ENCODE measurements at places on chromosomes 13 and 19. TPM values are rescaled to one million over a fixed set of nuclear protein-coding genes. Genes with fewer than 3 reads are reported as not detected.

DNA sequence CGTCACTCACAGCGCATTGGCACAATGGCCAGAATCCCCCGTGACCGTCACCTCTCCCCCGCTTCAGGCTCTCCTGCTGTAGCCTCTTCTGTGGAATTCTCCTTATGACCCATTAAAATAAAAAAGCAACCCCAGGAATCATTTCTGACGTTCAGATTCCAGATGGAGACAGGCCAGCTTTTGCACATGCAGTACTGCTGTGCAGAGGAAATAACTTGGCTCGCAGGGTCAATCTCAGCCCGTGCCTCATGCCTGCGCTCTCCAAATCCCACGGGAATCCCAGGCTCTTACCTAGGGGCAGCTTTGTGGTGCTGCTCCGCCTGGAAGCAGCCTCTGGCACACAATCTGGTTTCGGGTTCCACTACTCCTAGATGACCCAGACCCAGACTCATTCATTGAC, 32.7 kb upstream of the SOX1 start:
- no peak overlapping the region for H3K4me3 ChIP-seq
- no peaks in the 10 kb centered on the region for H3K4me1 ChIP-seq
- H3K36me3 ChIP-seq = no peaks in the 10 kb centered on the region
- H3K27ac ChIP-seq = no peak overlapping the region
- H3K27me3 ChIP-seq = no peaks in the 10 kb centered on the region
- no peak for DNase-seq

DNA sequence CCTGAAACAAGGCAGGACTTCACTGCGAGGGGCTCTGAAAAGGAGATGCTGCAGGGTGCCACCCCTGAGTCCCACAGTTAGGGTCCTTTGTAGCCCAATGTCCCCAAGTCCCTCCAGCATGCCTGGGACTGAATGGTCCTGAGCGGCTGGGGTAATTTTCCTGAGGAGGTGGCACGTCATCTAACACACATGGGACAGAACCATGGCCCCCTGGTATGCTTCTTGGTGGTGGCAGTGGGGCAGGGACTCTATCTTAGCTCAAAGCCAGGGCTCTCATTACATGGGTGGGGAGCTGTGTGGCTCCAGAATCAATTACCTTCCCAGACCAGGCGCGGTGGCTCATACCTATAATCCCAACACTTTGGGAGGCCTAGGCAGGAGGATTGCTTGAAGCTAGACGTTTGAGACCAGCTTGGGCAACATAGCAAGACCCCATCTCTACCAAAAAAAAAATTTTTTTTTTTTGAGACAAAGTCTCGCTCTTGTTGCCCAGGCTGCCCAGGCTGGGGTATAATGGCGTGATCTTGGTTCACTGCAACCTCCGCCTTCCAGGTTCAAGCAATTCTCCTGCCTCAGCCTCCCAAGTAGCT, 7.9 kb upstream of the SLC7A9 start:
- no peak overlapping the region for H3K4me3 ChIP-seq
- no peaks in the 10 kb centered on the region for H3K36me3 ChIP-seq
- no peaks in the 10 kb centered on the region for H3K27me3 ChIP-seq
- peak; percentile 10 for DNase-seq
- H3K4me1 ChIP-seq = no peaks in the 10 kb centered on the region

The FPR3 gene
- polyA plus RNA-seq = 0.27 TPM

The SLC35E1 gene
- 17.1 TPM for polyA plus RNA-seq
